ENCODE measurements at places on chromosomes 12 and 14.
A peak's percentile ranks its signal among the peaks of the same experiment; 100 is the strongest.

GRCh38 chr12:52245259-52245961 is 12.4 kb downstream of the KRT7 start:
- DNase-seq, result no peak

- no peak for DNase-seq
These were observed 2.1 kb downstream of the OR6C70 start for GRCh38 chr12:55467836-55468235.

DNA sequence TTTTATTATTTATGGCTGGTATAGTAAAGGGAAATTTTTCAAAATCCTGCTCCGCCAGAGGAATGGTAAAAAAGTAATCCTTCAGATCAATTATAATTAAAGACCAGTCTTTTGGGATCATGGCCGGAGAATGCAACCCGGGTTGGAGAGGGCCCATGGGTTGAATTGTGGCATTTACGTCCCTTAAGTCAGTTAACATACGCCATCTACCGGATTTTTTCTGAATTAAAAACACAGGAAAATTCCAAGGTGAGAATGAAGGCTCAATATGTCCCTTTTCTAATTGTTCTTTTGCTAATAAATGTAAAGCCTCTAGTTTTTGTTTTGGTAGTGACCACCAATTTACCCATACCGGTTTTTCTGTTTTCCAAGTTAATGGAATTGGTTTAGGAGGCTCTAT is 602.8 kb downstream of the ALG10 start:
- DNase-seq, result peak; percentile 70

DNA sequence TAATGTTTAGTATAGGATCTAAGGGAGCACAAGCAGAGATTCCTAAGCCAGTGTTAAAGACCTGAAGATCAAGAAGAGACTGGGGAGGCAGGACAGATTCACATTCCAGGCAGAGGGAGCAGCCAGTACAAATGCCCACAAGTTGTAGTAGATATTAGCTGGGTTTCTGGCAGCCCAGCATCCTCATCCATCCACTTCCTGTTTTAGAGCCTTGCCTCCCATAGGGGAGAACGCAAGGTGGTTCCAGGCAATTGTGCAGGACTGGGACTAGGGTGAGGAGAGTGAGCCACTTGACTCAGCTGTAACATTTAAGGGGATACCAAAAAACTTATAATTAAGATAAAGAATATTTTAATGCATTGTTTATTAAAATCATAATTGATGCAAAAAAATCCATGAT is 71.3 kb upstream of the PSMA6 start:
- no peak for DNase-seq

- DNase-seq, result peak; percentile 12
These were observed 94.5 kb downstream of the LRRIQ1 start for GRCh38 chr12:85130646-85131045.

DNA sequence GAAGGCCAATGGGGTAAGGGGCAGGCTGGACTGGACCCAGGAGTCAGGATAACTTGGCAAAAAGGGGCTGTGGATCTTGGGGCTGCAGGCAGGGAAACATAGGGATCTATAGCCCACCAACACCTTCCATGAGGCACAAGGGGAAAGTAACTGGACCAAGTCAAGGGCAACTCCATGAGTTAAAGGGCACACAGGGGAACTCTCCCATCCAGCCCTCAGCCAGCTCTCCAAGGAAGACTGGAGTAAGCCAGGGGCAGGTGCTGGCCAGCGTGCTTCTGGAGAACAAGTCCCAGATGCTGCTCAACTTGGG is 31.3 kb upstream of the ZFP36L1 start:
- DNase-seq, result no peak

DNA sequence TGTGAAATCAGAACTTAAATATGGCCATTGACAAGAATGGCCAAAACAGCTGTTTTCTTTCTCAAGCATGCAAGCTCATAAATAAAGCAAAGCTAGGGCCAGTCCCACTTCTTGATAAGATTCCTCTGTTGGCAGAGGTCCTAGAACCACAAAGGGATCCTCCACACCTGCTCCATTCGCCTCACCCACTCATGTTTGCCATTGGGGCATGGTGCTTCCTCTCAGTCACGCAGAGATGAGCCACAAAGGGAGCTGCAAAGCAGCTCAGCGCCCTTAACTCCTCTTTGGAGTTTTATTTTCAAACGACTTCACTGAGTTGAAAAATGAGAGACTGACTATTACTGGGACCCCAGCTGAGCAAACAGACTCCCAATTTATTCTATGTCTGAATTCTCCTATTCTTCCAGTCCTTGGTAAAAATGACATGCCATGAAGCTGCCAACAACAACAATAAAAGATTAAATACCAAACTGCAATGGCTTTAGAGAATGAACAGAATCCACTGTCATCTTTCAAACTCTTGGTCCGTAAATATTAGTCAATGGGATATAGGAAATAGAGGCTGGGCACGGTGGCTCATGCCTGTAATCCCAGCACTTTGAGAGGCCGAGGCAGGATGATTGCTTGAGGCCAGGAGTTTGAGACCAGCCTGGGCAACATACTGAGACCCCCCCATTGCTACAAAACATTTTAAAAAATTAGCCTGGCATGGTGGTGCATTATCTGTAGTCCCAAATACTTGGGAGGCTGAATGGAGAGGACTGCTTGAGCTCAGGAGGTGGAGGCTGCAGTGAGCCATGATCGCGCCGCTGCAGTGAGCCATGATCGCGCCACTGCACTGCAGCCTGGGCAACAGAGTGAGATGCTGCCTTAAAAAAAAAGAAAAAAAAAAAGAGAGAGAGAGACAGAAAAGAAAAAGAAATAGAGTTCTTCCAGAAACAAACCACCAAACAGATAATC is 16.4 kb downstream of the MANSC1 start:
- DNase-seq, result no peak

DNA sequence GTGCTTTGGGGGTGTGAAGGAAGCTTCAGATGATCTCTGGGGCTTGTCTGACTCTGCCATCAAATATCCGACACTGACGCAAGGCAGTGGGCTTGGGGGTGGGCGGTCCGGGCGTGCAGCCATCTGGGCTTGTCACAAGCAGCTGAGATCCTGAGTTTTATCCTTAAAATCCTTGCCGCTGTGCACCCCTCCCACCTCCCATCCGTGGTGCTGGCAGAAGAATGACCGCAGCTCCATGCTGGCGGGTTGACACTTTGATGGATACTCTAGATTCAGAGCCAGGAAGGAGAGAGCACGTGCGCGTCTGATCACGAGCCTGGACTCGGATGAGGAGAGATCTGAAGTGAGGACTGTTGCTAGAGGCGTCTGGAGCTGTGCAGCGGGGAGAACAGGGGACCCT is 3.0 kb downstream of the ZFYVE21 start:
- DNase-seq, result no peak

DNA sequence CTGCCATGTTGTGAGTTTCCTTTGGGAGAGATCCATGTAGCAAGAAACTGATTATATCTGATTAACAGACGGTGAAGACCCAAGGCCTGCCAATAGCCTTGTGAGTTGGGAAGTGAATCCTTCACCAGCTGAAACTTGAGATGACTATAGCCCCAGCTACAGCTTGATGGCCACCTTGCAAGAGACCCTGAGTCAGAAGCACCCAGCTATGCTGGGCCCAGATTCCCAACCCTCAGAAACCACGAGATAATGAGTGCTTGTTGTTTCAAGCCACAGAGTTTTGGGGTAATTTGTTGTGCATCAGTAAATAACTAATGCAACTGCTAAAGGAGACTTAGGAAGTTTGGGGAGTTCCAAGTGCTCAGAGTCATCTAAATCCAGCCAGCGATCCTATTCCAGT is 80.3 kb downstream of the AVPR1A start:
- DNase-seq, result no peak

GRCh38 chr14:75267141-75267721 is 11.4 kb upstream of the FOS start:
- DNase-seq, result peak; percentile 69

- DNase-seq, result no peak
These were observed 82.1 kb downstream of the WSCD2 start for GRCh38 chr12:108211157-108211556.

GRCh38 chr12:31231611-31232360 is 94.2 kb downstream of the SINHCAF start:
- no peak for DNase-seq

Data from T47D (cell line).